NCI-H2029 (cell line): ENCODE measurements at places on chromosomes 2 and 18.

DNA sequence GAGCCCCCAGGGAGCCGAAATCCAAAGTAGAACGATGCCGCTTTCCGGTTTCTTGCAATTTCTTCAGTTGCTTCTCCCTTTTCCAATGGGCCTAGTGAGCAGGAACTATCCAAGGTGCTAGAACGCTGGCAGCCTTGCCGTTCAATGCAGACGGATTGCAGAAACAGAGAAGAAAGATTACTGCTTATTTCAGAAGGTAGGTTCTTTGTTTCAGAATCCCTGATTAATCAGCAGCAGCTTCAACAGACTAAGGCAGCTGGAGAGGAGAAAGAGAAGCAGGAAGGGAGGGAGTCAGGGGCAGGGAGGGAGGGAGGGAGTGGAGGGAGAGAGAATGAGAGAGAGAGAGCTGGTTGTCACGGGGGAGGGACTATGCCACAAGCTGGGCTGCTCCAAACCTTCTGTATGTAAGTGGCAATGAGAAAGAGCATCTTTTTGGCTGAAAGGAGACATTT is 576 bp downstream of the NYAP2 start:
- peak; percentile 40 for DNase-seq

DNA sequence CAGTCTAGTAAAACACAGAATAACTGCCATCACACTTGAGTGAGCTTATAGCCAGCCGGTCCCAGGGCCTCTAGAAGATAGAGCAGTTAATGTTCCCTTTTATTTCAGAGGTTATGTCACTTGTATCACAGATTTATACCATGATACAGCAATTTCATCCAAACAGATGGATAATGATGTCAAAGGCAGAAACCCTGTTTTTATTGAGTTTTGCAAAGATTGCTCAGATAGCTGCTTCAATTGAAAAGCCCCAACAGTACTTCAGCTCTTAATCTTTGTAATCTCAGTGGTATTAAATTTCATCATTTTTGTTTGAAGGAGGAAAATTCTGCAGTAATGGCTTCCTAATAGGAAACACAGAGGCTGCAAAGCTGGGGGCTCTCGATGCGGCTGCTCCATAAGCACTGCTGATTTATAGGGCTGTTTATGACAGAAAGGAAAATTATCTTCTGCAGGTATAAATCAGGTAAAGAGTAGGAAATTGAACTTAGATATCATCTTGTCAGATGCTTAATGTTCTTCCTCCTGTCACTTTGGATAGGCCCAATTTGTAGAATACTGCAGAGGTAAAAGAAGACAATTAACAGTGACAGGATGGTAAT is 112.3 kb downstream of the LNPK start:
- DNase-seq = no peak

- DNase-seq = no peak
Measured at GRCh38 chr18:67770520-67770919, 254.0 kb upstream of the DSEL start.

- no peak for DNase-seq
Measured at GRCh38 chr2:1937480-1937879, 193.2 kb upstream of the PXDN start.

DNA sequence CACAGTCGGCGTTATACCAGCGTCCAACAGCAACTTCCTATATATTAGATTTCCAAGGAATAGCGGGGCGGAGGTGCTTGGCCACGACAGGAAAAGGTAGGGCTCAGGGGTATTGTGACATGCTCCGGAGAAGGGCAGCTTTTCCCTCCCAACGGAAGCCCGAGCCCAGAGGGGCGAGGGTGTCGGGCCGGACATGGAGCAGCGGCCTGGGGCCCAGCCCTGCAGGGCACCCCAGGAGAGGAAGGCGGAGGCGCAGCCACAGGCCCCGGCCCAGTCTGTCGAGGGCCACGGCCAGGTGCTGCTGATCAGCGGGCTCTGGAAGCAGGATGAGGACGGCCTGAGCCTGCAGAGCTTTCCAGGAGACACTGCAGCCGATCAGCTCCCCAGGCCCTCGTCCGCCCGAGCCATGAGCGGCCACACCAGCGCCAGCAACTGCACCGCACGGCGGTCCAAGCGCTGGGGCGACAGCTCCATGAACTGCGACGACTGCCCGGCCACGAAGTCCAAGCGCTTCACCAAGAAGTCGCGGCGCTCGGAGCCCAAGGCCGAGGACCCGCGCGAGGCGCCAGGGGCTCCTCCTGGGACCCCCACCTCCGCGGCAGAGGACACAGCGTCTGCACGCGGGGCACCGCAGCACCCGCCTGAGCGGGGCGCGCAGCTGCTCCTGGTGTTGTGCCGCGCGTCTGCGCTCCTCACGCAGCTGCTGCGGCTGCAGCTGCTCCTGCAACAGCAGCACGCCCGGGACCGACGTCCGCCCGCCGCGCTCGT is 5.6 kb upstream of the SPATA3 start:
- no peak for DNase-seq
